Activated CD4-positive, alpha-beta memory T cell treated with anti-CD3 and anti-CD28 coated beads, Interleukin-2, amount 10 ng/mL, durations not matched to agents 7 days and 5 days (primary cell): ENCODE measurements at places on chromosomes 13 and 19. TPM values are rescaled to one million over a fixed set of nuclear protein-coding genes. Genes with fewer than 3 reads are reported as not detected.

CEACAM19 gene
- 0.30 TPM for total RNA-seq

KLK4 gene
- not detected for total RNA-seq

NBEA gene
- total RNA-seq, result 0.18 TPM

MYADM gene
- total RNA-seq, result 109 TPM

TEX26 gene
- total RNA-seq, result not detected

SLC25A41 gene
- total RNA-seq, result not detected

ZNF723 gene
- total RNA-seq, result not detected
